ENCODE measurements at places on chromosomes 1 and 21. TPM values are rescaled to one million over a fixed set of nuclear protein-coding genes. Genes with fewer than 3 reads are reported as not detected.

GRCh38 chr1:29124366-29125236 is 898 bp upstream of the TMEM200B start:
- DNase-seq: peak; percentile 92

DNA sequence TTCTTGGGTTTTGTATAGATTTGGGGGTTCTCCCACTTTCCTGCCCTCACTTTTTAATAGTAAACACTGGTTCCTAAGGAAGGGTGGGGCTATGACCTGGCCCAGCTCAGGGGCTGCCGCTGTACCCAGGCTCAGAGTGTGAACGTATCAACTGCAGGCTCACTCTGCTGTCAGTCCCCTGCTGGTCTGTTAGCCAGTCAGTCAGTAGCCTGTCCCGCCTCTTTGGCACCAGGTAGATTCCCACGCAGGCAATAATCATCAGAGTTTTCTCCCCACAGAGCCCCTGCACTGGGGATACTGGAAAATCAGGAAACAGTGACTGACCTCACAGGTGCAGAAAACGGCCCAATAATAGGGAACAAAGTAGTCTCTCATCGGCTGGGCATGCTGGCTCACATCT is 15.0 kb upstream of the ALPL start:
- DNase-seq: no peak

Gene FNDC10
- total RNA-seq: 9.0 TPM

Gene HHIPL2
- total RNA-seq: not detected

DNA sequence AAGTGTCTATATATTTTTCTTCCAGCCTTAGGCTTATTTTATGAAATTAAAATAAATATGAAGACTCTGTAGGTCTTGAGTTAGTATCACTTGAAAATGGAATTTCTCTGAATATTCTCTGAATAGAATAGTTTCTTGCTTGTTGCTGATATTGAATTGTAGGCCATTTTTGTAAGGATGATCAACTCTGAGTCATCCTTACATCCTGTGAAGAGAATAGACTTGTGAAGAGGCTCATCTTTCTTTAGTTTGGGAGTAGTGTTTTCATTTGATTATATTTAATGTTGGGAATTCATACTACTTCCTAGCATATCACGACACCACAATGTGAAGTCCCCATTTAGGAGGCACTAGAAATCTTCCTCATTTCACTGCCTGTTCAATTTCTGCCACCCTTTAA is 27.5 kb upstream of the CD1D start:
- DNase-seq: no peak

- DNase-seq: no peak
Observed at GRCh38 chr1:94792473-94793295, 27.5 kb upstream of the SLC44A3 start.

GRCh38 chr1:74729741-74730478 is 2.9 kb downstream of the CRYZ start:
- no peak for DNase-seq

Gene RBM11
- total RNA-seq: 0.38 TPM

Gene ICOSLG
- total RNA-seq: 10.7 TPM

GRCh38 chr1:59265622-59266021 is 31.3 kb upstream of the FGGY start:
- DNase-seq: no peak

Gene RIMKLA
- 0.44 TPM for total RNA-seq

Gene NBPF6
- not detected for total RNA-seq

GRCh38 chr1:63857478-63857877 is 83.7 kb downstream of the ROR1 start:
- DNase-seq: no peak

DNA sequence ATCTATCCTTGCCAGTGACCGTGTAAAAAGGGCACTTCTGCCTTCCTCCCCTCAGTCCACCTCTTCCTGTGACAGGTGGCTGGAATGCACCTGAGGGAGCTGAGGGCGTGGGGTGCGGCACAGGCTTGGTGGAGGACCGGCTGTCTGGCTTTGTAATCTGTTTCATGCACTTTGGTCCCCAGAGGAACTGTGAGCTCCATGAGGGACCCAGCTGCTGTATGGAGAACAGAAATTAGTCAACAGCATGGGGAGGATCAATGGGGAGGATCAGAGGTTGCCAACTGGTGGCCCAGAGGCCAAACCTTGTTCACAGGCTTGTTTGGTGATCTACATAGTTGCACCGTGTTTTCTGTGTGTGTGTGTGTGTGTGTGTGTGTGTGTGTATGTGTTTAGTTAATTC is 19.0 kb upstream of the LUZP1 start:
- DNase-seq: no peak

GRCh38 chr1:45953934-45954847 is 150.8 kb downstream of the MAST2 start:
- no peak for DNase-seq

DNA sequence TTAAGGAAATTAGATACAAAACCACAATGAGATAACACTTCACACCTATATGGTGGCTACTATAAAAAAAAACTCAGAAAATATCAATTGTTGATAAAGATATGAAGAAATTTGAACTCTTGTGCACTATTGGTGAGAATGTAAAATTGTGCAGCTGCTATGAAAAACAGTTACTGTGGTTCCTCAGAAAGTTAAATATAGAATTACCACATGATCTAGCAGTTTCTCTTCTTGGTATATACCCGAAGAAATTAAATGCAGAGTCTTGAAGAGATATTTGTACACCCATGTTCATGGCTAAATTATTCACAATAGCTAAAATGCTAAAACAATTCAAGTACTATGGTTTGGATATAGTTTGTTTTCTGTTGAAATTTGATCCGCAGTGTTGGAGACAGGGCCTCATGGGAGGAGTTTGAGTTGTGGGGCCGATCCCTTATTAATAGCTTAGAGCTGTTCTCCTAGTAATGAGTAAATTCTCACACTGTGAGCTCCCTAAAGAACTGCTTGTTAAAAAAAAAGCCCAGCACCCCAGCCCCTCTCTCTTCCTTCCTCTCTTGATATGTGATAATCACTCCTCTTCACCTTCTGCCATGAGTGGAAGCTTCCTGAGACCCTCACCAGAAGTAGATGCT is 1412.1 kb downstream of the PLA2G4A start:
- DNase-seq: no peak

GRCh38 chr1:9150582-9151327 is 21.9 kb upstream of the GPR157 start:
- DNase-seq: no peak

GRCh38 chr1:233281711-233282581 is 13.6 kb downstream of the PCNX2 start:
- no peak for DNase-seq

DNA sequence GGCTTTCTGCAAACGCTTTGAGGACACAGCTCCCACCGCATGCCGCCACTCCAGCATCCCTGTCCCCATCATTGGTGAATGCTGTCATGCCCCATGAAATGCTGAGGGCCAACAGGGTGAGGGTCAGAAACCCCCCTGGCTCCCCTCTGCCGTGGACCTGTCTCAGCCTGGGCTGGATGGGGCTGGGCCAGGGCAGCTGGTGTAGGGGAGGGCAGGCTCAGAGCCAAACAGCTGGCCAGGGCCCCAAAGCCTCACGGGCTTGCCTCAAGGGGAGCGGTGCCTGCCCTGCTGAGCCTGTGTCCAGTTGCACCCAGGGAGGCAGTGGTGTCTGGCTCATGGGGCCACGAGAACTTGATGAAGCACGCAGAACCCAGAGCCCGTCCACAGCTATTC is 49.7 kb downstream of the S100B start:
- DNase-seq: no peak

DNA sequence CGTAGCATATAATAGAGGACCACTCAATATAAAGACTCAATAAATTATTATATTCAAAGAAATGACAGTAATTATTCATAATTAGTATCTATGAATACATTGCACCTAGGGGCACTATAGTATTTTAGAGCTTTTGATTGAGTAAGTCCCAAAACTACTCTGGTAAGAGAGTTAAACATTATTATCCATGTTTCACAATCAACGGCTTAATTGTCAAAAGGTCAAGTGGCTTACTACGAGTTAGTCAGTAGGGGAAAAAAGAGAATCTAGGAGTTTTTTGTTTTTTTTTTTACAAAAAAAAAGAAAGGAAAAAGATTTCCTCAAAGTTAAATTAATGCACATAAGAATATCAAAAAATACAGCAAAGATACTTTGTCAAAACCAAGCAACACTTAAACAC is 20.4 kb upstream of the LAMC1 start:
- no peak for DNase-seq

Gene GPR25
- total RNA-seq: not detected

Gene ARHGEF2
- total RNA-seq: 14.1 TPM

Gene ACKR1
- total RNA-seq: 34.7 TPM

Gene SPATA45
- not detected for total RNA-seq

GRCh38 chr1:183570451-183570850 is 19.8 kb downstream of the NCF2 start:
- no peak for DNase-seq

Gene NENF
- total RNA-seq: 102 TPM

GRCh38 chr1:86445919-86446318 is 21.9 kb downstream of the CLCA2 start:
- no peak for DNase-seq

DNA sequence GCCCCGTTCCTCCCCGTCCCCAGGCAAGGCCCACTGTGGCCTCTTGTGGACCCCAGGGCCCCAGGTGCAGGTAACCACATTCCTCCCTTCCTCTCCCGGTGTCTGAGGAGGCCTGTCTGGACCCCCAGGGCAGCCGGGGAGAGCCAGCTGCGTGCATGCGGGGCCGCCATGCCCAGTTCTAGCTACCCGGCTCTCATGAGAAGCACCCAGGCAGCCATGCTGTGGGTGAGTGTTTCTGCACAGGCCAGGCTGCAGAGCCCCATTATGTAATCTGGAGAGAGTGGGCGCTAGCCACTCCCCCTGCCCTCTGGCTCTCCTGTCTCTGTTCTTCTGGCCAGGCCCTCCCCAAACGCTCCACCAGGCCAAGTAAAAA is 18.4 kb upstream of the PLEKHG5 start:
- DNase-seq: no peak

- DNase-seq: no peak
Observed at GRCh38 chr1:185245466-185245865, 71.6 kb downstream of the IVNS1ABP start.

- no peak for DNase-seq
Observed at GRCh38 chr1:22915816-22916470, 56.7 kb downstream of the LACTBL1 start.

GRCh38 chr1:182367926-182368325 is 23.7 kb downstream of the GLUL start:
- DNase-seq: no peak

DNA sequence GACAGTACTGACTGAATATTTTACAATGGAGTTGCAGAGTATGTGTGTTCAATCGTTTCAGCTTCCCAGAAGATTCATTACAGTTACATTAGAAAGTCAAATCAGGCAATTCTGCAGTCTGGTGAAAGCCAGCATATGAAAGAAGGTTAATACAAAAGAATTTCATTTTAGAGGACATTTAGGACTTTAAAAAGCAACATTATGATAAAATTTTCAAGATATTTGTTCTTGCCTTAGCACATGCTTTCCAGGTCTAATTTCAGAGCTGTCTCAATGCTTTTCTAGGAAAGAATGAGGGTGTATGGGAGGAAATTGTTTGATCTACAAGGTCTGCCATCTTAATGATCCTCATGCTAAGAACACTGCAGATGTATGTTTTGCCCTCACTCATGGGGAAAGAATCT is 63.2 kb downstream of the RERE start:
- DNase-seq: no peak

- no peak for DNase-seq
Observed at GRCh38 chr1:58076258-58076657, 470.3 kb downstream of the OMA1 start.

DNA sequence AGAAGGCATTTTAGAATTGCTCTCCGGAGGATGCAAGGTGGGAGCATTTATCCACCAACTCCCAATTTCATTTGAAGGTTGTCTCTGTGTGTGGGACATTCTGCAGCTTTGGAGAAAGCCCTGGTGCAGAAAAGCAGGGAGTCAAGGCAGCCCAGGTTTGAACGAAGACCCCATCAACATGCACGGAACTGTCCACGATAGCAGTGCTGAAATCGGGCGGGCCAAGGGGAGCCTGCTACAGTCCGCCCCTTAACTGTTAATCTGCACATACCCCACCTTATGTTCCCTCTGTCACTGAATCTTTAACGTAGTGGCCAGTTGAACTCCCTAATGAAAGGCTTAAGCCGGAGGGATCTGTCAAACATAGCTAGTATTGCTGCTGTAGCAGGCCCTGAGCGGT is 68.8 kb upstream of the C1orf174 start:
- no peak for DNase-seq

GRCh38 chr1:221698579-221699349 is 43.1 kb downstream of the DUSP10 start:
- DNase-seq: no peak

DNA sequence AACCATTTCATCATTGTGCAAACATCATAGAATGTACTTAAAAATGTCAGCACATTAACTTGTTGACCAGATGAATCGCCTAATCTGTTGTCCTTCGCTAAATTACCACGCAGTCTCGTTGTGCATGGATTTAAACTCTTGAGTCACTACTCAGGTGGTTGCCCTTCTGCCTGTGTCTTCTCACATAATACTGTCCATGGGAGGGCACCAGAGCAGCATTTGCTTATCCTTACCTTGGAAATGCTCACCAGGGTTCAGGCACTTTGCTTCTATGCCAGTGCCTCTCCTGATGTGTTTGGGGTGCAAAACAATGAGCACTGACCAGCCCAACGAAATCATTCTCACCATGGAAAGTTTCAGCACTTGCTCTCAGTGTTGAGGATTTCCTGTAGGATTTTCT is 559.9 kb downstream of the RWDD3 start:
- no peak for DNase-seq

DNA sequence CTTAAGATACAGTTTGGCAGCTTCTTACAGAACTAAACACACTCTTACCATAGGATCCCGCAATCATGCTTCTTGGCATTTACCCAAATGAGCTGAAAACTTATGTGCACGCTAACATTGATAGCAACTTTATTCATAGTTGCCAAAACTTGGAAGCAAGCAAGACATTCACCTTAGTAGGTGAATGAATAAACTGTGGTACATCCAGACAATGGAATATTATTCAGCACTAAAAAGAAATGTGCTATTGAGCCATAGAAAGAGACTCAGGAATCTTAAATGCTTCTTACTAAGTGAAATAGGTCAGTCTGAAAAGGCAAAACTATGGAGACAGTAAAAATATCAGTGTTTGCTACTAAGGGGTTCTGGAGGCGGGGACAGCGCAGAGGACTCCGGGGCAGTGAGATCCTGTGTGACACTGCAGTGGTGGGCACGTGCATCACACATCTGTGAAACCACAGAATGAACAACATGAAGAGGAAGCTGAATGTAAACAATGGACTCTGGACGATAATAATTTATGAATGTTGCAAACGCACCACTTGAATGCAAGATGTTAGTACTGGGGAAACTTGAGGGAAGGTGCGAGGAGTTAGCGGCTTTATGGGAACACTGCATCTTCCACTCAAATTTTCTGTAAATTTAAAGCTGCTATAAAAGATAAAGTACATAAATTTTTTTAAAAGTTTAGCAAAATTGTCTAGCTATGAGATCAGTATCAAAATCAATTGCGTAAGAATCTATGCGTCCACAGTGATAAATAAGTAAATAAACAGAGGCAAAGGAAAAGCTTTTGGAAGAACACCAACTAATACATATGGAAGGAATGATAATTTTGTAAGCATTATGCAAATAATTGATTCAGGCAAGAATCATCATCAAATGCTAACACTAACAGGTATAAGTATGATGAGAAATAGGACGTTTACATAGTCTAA is 15.4 kb upstream of the SPATC1L start:
- DNase-seq: peak; percentile 16

- no peak for DNase-seq
Observed at GRCh38 chr1:2044510-2045319, 5.5 kb upstream of the PRKCZ start.

GRCh38 chr1:29342351-29342750 is 106.0 kb downstream of the PTPRU start:
- DNase-seq: no peak

Gene COL8A2
- total RNA-seq: 5.3 TPM

Gene HLX
- total RNA-seq: 4.1 TPM

Data from suprapubic skin (tissue), 4 donors.